Caudate nucleus (tissue), 63 donors: ENCODE measurements at places on chromosomes 4 and X.
A peak's percentile ranks its signal among the peaks of the same experiment; 100 is the strongest.

- DNase-seq: no peak
These were observed 239.9 kb upstream of the DKK2 start for GRCh38 chr4:107276052-107276451.

DNA sequence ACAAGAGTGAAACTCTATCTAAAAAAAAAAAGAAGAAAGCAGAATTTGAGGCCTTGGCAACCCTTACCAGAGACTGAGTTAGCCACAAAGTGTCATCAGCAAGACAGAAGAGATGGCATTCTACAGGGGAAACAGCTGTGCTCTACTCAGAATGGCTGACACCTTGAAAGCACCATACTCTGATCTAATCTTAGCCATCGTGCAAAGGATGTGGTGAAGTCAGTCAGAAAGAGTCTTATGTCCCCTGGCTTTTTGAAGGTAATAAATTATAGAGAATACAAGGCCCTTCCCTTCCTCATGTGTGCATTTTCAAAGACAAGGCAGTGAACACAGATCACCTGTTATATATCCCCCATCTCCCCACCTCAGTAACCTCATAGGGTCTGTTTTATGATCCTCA is 13.2 kb downstream of the CLNK start:
- no peak for DNase-seq

GRCh38 chr4:80336582-80336981 is 1.1 kb downstream of the CFAP299 start:
- no peak for DNase-seq

DNA sequence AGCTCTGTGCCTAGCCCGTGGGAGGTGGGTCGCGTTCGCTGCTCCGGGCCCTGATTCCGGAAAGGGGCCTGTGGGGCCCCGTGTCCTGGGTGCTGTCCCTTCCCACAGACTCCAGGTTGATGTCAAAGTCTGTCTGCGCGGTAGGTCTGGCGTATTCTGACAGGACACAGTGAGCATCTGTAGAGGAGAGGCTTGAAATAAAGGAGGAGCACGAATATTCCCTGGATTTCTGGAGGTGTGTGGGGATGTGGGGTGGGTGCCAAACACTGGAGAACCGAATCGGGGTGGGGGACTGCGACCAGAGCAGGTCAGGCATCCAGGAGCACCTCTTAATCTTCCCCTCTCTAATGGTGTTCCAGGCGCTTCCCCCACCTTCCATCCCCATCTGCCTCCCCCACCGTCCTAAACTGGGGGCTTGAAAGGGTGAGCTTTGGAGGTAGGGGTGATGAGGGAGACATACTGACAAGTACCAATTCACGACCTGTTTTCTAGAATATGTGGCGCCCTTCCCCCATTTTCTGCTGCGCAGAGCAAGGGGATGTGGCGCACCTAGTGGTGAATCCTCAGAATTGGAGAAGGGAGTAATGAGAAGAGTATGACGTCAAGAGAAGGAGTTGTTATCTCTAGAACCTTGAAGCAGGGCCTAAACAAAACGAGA is 877 bp downstream of the GPRASP1 start:
- DNase-seq: peak; percentile 7

- DNase-seq: no peak
These were observed 47.5 kb downstream of the MAGEA1 start for GRCh38 chrX:153226344-153227185.

- no peak for DNase-seq
These were observed 123.4 kb downstream of the PARM1 start for GRCh38 chr4:75056277-75056676.

DNA sequence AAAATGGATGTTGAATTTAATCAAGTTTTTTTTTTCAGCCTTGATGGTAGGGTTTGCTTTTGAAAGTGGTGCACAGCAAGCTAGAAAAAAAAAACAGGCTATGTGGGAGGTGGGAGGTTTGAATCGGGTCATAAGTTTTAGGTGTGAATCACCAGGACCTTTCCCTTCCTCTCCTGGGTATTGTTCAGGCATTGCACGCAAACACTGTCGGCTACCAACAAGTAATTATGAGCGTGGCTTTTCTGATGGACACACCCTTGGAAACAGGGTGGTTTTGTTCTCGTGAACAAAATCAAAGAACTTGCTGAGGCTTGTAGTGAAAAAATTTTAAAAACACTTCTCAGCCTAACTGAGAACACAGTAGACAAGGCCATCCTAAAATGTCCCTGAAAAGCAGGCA is 18.1 kb downstream of the PIR start:
- no peak for DNase-seq

GRCh38 chrX:149129767-149130166 is 375.3 kb downstream of the IDS start:
- DNase-seq: no peak

GRCh38 chr4:165360985-165361670 is 17.7 kb upstream of the CPE start:
- no peak for DNase-seq

DNA sequence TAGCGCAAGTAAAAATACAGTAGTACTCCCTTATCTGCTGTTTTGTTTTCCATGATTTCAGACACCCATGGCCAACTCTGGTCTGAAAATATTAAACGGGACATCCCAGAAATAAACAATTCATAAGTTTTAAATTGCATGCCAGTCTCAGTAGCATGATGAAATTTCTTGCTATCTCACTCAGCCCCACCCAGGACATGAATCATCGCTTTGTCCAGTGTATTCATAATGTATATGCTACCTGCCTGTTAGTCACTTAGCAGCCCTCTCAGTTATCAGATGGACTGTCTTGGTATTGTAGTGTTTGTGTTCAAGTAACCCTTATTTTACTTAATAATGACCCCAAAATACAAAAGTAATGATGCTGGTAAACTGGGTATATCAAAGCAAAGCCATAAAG is 158.2 kb upstream of the DDIT4L start:
- DNase-seq: no peak

GRCh38 chr4:86948276-86948675 is 13.5 kb downstream of the AFF1 start:
- DNase-seq: no peak

DNA sequence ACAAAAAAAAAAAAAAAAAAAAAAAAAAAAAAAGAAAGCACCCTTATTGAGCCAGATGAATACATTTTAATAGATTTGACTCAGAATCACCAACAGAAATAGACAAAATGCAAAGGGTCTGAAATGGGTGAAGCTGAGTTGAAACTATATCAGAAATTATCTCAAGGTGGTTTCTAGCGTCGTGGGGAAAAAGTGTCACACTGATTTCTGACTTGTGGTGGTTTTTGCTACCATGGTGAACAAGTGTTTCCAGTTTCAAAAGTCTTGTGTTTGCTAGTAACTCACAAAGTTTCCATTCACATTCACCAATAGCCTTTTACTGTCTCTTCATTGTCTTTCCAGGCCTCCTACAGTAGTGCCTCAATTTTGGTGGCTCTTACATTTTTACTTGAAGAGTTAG is 135.5 kb downstream of the ARHGAP24 start:
- DNase-seq: no peak
